Bronchial smooth muscle cell (primary cell): ENCODE measurements at places on chromosomes 13 and 19. TPM values are rescaled to one million over a fixed set of nuclear protein-coding genes. Genes with fewer than 3 reads are reported as not detected.

MBD3L2 gene
- not detected in 2 replicates for total RNA-seq

KCNJ14 gene
- total RNA-seq, result 0.16 and 0.26 TPM in 2 replicates

CLDN10 gene
- total RNA-seq, result not detected in 2 replicates

FCAR gene
- total RNA-seq, result not detected in 2 replicates

SIGLEC8 gene
- total RNA-seq, result not detected in 2 replicates

PNMA8B gene
- 3.0 and 4.5 TPM in 2 replicates for total RNA-seq

KLK2 gene
- total RNA-seq, result not detected in 2 replicates

AKAP8 gene
- total RNA-seq, result 11.5 and 15.5 TPM in 2 replicates

HRC gene
- 0.09 TPM in 1 of 2 replicates, not detected in the other for total RNA-seq

CCDC8 gene
- total RNA-seq, result 40.5 and 50.6 TPM in 2 replicates

CA11 gene
- total RNA-seq, result 3.9 and 10.1 TPM in 2 replicates

RGS9BP gene
- total RNA-seq, result 0.32 and 0.34 TPM in 2 replicates

BEST2 gene
- under 0.01 TPM in 2 replicates for total RNA-seq

RXFP2 gene
- not detected in 2 replicates for total RNA-seq

ZNF763 gene
- total RNA-seq, result 0.86 and 2.5 TPM in 2 replicates

EGLN2 gene
- 103 and 135 TPM in 2 replicates for total RNA-seq

SRRM5 gene
- total RNA-seq, result not detected in 2 replicates

LMTK3 gene
- under 0.01 and 0.09 TPM in 2 replicates for total RNA-seq

LILRB5 gene
- total RNA-seq, result not detected in 2 replicates

RNF113B gene
- not detected in 2 replicates for total RNA-seq

YJEFN3 gene
- total RNA-seq, result 0.17 and 0.32 TPM in 2 replicates

TNFSF9 gene
- total RNA-seq, result 0.09 and 0.63 TPM in 2 replicates

CPAMD8 gene
- 0.47 and 0.69 TPM in 2 replicates for total RNA-seq

AZU1 gene
- total RNA-seq, result 0.16 TPM in 1 of 2 replicates, not detected in the other
